ENCODE measurements at places on chromosomes 2 and 18.

DNA sequence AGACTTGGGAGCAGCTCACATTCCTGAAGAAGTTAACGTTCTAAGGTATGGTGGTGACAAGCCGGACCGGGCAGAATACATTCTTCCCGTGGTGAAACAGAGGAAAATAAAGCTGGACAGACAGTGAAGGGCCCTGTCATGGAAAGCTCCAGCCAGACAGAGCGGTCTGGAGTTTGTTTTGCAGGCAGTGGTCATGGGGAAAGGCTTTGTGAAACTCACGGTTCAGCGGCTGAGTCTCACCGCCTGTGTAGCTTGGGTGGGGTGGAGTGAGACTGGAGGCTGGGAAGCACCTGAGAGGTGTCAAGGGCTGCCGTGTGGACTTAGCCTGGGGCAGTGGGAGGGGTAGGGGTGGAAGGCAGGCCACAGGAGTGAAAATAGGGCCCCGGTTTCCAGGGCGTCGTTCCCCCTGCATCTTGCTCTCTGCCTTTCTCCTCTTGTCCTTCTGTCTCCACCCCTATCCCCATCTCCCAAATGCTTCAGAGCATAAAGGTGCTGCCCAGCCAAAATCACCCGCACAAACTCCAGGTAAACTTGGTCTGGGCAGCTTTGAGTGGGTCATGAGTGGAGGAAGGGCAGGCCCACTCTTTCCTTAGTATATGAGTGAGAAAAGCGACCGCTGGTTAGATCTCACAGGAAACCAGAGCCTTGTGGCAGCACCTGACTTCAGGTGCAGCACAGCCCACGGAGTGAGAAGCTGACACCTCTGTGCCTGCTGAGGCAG is 11.4 kb upstream of the SLC20A1 start:
- peak; percentile 48 for DNase-seq

DNA sequence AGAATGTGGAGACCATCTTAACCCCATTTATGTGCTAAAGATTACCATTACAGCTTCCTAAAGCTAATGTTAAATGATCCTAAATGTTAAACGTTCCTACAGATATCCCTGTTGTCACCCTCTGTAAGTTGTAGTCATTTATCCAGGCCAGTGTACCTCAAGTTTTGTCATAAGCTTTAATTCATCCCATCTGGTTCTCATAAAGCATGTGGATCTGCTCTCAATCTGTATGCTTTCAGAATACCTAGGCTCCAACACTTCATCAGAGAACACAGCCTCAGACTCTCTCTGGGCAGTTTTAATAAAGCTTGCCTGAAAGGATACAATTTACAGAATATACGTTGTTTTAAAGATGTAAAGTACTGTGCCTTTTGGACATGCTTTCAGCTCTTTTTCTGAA is 4.2 kb upstream of the CCDC178 start:
- no peak for DNase-seq

DNA sequence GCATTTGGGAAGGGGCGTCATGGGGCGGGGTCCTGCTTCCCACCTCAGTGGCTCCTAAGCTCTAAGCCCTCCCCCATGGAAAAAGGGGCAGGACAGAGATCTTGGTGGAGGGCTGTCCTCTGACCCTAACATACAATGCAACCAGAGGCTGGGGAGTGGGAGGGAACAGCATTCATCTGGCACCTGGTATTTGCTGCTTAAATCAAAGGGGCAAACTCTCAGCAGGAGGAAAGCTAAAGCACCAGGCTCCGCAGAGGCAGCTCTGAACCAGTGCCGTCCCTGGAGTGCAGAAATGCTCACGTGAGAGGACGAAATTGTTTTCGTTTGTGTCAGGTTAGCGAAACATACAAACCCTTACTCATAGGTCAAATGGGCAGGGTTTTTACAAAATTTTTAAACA is 92.7 kb upstream of the PXDN start:
- no peak for DNase-seq

DNA sequence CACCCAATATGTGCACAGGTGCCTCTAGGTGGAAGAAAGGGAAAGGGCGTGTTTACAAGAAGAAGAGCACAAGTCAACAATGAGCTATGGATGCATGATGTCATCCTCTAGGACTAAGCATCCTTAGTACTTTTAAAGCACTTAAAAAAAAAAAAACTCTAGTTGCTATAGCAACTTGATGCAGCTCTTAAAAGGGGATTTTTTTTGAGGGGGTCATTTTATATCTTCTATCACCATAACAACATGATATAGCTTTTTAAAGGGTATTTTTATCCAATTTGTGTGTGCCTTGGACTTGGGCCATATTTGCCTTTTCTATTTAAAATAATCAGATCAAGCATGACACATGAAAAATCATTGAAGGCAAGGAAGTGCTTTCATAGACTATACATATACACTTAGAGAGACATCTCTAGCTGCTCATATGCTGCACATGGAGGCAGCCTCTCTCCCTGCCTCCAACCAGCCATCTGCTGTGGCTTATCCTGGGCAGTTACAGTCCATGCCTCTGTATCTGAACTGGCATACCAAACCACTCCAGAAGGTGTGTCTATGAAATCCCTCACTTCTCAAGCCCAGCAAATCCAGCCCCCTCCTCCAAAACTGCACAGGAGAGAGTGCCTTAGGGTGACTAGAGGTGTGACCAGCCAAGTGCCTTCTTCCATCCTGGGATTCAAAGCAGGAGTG is 165.4 kb downstream of the MSH2 start:
- DNase-seq = no peak

GRCh38 chr2:134738141-134738870 is 19.5 kb upstream of the TMEM163 start:
- no peak for DNase-seq

DNA sequence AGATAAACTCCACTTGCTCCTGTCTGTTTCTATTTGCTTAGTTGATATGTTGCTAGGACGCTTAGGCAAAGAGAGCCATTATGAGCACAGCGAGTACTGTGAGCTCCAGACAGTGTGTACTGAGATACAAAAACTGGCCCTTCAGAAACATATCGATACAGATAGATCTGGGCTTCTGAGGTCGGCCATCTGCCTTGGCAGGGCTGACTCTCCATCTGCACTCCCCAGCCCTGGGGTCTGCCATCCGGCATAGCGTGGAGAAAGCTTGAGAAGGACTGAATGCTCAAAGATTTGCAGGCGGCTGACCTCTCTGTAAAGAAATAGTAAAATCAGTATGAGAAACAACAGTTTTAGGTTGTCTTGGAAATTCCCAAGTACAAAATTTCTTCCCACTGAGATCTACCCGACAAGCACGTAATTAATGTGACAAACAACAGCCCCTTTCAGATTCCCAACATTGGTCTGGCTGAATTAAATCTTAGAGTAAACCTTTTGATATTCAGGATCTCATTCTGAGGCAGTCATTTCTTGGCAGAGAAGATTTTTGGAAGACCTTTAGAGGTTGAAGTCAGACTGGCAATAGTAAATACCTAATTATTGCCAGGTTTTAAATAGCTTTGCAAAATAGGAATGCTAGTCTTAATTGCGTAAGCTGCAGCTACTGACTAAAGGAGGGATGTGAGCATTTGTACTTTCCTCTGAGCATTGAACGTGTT is 127.4 kb downstream of the CHST9 start:
- DNase-seq = no peak

DNA sequence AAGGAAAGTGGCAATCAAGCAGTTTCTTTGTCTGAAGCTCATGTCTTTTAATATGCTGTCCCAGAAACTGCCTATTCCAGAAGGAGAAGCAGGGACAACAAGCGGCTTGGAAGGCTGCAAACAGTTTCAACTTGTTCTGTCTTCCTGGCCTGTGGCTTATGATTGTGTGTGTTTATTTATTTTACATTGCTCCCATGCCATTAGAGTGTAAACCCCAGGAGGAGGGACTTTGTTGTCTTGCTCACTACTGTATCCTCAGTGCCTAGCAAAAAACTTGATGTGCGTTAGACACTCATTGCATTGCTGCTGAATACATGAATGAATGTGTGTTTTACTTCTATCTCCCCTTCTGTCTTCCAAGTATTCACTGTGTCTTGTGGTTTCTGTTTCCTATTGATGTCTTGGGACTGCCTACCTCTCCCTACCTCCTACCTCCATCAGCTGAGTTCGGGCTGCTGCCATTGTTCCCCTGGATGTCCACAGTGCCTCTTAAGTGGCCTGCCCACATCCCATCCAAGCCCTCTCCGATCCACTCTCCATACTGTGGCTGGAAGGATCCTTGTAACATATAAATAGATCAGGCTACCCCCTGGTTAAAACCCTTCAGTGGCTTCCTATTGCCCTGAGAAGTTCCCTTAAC is 261.4 kb downstream of the DYSF start:
- DNase-seq = no peak

DNA sequence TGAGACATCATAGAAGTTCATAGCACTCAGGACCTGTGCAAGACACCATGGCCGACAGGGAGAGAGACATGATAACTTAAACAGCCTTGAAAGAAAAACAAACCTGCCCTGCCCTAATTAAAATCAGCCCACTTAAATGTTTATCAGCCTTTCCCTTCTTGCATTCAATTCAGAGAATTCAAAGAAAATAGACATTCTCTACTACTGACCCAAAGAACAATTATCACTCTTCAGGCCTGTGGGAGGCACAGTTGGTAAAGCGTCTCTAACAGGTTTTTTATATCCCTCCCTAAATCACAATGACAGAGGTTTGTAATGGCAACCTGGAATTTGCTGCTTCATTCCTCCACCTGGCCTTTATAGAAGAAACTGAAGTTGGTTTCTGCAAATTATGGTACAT is 1.7 kb downstream of the CDK15 start:
- DNase-seq = no peak

- no peak for DNase-seq
Observed at GRCh38 chr2:126754240-126755004, 98.5 kb downstream of the GYPC start.

All from CD4-positive, alpha-beta T cell treated with Interleukin-6 at 100 ng/mL for 8 hours (primary cell).